ENCODE measurements at places on chromosomes 6 and 20.

GRCh38 chr6:7728855-7729590 is 3.1 kb downstream of the BMP6 start:
- no peak for DNase-seq

- no peak for DNase-seq
These were observed 57.2 kb downstream of the ERMARD start for GRCh38 chr6:169808608-169808967.

DNA sequence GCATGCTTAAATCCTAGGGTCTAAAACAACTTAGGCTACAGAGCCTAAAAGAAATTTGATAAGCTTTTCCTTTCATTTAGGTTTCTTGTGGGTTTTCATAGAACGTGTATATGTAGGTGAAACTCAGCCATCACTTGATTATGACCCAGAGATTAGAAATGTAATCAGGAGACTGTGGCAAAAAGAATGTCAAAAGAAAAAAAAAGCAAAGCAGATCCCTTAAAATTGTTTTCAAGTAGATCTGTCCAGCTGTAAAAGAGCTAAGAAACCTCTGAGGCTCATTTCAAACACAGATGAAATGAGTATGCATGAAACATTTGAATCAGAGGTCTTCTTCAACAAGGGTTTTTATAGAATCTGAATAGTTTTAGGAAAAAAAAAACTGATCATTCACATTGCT is 341.3 kb upstream of the PRDM1 start:
- no peak for DNase-seq

GRCh38 chr20:36532822-36533221 is 8.5 kb upstream of the MYL9 start:
- no peak for DNase-seq

- DNase-seq = no peak
These were observed 62.3 kb downstream of the RIPOR3 start for GRCh38 chr20:50628853-50629669.

DNA sequence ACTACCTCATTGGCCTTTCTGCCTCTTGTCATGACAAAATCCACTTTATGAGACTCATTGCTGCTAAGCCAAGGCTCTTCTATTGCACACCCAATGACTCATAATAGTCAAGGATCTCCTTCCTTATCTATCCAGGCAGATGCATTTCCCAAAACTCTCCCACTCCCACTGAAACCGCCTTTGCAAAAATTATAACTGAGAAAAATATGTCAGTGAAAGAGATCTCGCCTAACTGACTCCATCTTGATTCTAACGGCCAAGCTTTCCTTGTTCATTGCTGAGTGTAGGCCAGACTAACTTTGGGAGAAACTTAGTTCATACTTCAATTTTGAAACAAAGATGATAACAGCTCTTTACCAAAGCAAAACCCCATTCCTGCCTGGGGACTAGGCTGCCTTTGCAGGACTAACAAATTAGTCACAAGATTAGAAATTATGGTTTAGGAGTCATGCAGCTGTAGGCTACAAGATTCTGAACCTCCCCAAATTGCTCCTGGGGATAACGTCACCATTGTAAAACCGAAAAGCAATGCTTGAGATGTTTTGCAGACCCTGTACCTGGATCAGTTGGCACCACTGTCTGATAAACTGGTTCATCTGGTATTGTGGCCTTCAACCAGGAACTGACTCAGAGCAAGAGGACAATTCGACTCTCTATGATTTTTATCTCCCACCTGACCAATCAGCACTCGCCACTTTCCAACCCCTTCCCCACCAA is 47.1 kb downstream of the HAO1 start:
- DNase-seq = no peak

DNA sequence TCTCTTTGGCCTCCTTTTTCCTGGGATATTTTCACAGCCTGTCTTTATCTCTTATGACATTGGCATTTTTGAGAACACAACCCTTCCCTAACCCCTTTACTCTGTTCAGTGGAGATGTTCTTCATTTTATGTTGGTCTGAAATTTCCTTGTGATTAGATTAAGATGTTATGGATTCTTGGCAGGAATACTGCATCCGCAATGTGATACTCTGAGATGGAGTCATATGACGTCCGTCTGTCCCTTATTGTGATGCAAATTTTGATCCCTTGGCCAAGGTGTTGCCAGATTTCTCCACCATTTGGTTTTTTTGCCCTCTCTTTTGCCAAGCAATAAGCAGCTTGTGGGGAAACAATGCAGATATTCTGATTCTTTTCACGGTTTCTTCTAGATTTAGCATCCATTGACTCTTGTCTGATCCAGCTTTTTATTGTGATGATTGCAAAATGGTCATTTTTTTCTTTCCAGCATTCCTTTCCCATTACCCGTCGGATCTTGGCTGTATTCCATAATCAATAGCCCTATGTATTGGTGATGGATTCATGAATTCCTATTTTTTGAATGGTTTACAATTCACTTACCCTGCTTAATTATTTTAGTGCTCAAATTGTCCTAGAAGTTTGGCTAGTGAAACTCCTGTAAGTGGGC is 85.1 kb downstream of the NCOA3 start:
- DNase-seq = peak; percentile 61

DNA sequence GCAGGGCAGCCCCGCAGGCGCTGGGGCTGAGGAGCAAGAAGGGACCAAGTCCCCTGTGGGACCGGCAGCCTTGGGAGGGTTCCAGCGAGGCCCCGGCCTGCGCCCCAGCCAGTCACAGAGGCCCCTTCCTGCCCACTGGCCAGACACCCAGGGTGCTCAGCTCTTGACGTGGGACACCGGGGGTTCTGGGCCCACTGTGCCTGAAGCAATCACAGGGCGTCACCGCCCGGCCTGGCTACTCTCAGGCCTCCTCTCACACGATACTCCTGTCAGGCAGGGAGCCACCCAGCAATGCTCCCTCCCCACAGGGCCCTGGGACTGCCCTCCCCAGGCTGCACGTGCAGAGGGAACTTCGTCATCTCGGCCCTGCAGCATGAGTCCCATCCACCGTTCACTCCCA is 14.5 kb downstream of the TAF4 start:
- DNase-seq = no peak

- DNase-seq = no peak
These were observed 19.9 kb downstream of the PSMG4 start for GRCh38 chr6:3278691-3279090.

DNA sequence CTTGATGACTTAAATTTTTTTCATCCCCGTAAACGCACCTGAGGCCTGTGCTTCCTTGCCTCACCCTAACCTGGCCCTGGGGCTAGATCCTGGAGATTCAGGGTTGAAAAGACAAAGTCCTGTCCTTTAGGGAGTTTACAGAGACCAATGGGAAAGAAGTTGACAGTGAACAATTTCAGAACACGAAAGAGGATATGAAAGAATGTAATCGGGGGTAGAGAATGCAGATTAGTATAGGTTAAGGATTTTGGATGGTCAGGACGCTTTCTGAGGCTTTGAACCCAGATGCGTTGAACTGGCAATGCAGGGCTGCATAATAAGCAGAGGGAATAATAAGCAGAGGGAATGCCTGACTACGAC is 1.7 kb upstream of the FBXO5 start:
- no peak for DNase-seq

GRCh38 chr6:159520002-159520401 is 173.0 kb downstream of the SOD2 start:
- DNase-seq = no peak

- no peak for DNase-seq
These were observed 9.2 kb upstream of the PLEKHG1 start for GRCh38 chr6:150590446-150590845.

- no peak for DNase-seq
These were observed 6.1 kb downstream of the MANBAL start for GRCh38 chr20:37295595-37295994.

DNA sequence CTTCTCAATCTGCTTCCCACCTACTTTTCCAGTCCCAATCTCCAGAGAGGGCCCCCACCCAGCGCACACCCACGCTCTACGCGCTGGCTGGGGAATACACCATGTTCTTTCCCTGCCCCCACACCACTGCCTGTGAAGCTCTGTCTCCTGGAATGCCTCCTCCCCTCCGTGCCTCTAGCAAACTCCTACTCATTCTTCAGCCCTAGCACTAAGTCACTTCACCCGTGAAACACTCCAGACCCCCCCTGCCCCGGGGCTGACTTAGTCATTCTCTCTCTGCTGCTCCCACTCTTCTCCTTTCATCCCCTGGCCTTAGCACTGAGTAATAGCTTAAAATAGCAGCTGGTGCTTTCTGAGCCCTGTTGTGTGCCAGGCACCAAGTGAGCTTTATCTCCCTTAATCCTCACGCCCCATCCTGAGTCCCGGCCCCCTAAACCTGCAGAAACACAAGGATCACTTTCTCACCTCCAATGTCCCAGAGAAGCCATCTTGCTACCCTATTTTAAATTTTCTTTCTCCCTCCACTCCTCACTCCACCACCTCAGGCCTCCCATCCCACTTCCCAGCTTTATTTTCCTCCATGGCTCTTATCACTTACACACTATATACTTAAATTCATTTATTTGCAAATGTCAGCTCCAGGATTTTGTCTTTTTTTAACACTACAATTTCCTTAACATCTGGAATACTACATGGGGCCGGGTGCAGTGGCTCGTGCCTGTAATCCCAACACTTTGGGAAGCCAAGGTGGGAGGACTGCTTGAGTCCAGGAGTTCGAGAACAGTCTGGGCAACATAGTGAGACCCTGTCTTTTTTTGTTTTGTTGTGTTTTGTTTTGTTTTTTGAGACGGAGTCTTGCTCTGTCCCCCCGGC is 6.3 kb upstream of the PARD6B start:
- peak; percentile 69 for DNase-seq

DNA sequence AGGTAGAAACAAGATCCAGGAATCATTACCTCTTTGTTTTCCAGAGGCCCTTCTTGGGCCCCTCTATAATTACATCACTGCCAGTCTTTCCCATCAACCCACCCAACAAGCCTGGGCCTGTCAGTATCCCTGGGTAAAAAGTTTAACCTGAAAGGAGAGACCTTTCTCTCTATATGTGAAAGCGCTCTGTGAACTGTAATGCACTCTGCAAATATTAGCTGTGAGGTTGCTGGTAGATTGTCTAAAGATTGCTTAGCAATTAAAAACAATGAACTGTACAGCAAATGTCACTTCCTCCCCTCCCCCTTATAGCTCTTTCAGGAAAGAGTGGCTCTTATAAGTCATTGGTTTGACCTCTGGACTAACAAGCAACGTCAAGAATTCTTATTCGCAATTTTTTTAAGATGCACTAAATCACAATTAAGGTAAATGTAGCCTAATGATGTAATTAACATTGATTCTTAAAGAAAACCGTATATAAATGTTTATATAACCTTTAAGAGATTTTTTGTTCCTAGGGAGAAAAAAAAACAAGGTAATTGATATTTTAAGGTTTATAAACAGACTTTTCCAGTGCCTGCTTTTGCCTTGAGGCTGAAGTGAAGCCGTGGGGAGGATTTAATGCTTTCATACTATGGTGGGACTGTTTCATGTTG is 18.4 kb downstream of the ECT2L start:
- no peak for DNase-seq

- no peak for DNase-seq
These were observed 61.3 kb upstream of the TBXT start for GRCh38 chr6:166228839-166229528.

- DNase-seq = no peak
These were observed 67.2 kb upstream of the RNF24 start for GRCh38 chr20:4082406-4083097.

GRCh38 chr6:24019393-24019792 is 106.6 kb upstream of the NRSN1 start:
- no peak for DNase-seq

Measured in AG09319 (cell line).